Cardiac muscle cell (in vitro differentiated cells and primary cell): ENCODE measurements at places on chromosomes 7 and 10.

GRCh38 chr7:30411173-30411572 is 67.4 kb downstream of the NOD1 start:
- no peaks in the 10 kb centered on the region for H3K4me1 ChIP-seq
- no peak for DNase-seq
- no peak overlapping the region for H3K27ac ChIP-seq
- H3K4me3 ChIP-seq: no peak overlapping the region

GRCh38 chr10:122233857-122234348 is 37.2 kb upstream of the BTBD16 start:
- DNase-seq: peak; percentile 49
- H3K27me3 ChIP-seq: no peaks in the 10 kb centered on the region
- H3K36me3 ChIP-seq: peaks cover 42% of the 10 kb centered on the region

GRCh38 chr10:76282061-76283025 is 850.9 kb downstream of the LRMDA start:
- peaks cover 22% of the 10 kb centered on the region for H3K4me1 ChIP-seq
- H3K36me3 ChIP-seq: no peaks in the 10 kb centered on the region
- H3K27me3 ChIP-seq: no peaks in the 10 kb centered on the region
- H3K4me3 ChIP-seq: no peak overlapping the region

DNA sequence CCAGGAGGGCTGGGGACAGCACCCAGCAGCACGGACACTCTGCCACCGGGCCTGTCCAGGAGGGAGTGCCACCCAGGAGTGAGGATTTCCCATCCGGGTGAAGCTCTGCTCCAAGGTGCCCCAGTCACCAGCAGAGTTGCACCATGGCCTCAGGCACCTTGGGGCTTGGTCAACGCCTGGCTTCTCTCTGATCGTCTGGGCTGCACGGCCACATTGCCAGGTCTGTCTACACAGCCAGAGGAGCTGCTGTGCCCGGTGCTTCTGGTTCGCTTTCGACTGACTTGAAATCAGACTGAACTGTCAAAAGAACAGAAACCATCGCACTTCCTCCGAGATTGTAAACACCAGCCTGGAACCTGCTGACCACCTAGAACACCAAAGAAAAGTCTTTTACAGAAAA is 12.0 kb downstream of the SHH start:
- no peak overlapping the region for H3K27ac ChIP-seq
- H3K4me3 ChIP-seq: no peak overlapping the region
- H3K27me3 ChIP-seq: peaks cover 100% of the 10 kb centered on the region
- no peaks in the 10 kb centered on the region for H3K36me3 ChIP-seq

DNA sequence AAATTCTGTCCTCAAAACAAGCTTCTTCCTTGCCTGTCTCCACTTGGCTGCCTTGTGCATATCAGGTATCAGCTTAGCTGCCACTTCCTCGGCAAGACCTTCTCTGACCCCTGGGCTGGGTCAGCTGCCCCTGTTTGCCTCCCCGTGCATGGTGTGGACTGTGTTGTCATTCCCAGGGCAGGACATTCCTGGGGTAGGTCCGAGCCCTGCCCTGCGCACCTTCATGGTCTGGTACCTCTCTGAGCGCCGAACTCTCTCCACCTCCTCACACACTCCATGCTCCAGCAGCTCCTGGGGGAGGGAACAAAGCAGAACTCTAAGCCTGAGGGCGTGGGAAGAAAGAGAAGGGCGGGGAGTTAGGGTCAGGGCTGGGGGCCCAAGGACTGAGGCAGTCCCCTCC is 3.8 kb downstream of the POLM start:
- DNase-seq: no peak
- no peak overlapping the region for H3K27ac ChIP-seq
- peaks cover 3% of the 10 kb centered on the region for H3K4me1 ChIP-seq
- H3K36me3 ChIP-seq: peaks cover 36% of the 10 kb centered on the region
- no peaks in the 10 kb centered on the region for H3K27me3 ChIP-seq

GRCh38 chr7:128807191-128807590 is 15.4 kb downstream of the CCDC136 start:
- H3K36me3 ChIP-seq: peaks cover 4% of the 10 kb centered on the region
- no peak overlapping the region for H3K27ac ChIP-seq
- no peaks in the 10 kb centered on the region for H3K27me3 ChIP-seq
